ENCODE measurements at places on chromosomes 13 and 19.

GRCh38 chr13:45078003-45078402, 42.3 kb upstream of the GTF2F2 start:
- DNase-seq, result no peak

DNA sequence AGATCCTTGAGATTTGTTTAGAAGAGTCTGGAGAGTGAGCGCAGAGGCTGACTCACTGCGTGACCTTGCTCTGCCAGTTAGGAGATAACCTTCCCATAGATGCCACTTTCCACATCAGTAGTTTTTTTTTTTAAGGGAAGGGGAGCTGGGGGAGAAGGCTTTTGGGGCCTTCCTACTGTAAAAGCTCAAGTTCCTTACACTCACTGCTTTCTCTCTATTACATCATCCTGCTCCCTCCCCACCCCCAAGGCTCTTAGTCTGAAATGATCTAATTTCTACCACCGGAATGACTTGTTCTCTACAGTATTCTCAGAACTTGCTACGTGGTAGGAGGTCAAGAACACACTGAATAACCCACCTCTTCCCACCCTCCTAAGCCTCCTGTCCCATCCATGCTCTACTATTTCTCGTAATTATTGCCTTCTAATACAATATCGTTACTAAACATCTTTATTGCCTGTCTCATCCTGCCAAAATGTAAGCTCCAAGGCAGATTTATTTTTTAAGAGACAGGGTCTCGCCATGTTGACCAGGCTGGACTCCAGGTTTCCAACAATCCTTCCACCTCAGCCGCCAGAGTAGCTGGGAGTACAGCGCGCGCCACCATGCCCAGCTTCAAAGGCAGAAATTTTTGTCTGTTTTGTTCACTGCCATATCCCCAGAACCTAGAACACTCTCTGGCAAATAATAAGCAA, 1.2 kb downstream of the LONP1 start:
- DNase-seq, result peak; percentile 90

DNA sequence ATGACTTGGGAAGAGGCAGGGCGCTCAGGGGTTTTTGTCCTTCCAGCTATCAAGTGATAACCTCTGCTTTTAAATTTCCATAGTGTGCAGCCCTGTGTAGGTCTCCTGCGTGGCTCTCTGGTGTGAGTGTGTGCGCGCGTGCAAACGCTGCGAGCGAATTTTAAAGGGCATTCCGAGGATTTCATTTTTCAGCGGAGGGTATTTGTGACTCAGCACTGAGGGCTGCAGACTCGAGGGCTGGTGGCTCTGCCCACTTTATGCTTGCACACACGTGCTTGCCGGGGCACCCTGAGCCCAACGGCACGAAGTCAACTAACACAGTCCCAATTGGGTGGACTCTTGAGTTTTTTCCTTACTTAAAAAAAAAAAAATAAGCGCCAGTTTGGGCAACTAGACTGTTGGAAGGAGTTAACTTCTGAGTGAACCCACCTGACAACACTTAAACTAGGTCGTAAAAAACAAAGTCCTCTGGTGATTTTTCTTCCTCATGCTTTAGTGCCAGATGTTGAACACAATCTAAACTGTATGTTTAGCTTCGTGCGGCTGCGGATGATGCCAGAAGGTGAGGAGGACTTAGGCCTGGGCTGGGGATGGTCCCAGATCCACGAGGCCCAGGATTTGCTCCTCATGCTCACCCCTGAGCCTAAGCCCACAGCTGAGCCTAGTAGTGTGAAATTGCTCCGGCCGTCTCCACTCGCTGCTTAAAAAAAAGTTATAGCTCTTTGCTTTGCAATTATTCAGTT, 2.1 kb downstream of the FGF9 start:
- no peak for DNase-seq

DNA sequence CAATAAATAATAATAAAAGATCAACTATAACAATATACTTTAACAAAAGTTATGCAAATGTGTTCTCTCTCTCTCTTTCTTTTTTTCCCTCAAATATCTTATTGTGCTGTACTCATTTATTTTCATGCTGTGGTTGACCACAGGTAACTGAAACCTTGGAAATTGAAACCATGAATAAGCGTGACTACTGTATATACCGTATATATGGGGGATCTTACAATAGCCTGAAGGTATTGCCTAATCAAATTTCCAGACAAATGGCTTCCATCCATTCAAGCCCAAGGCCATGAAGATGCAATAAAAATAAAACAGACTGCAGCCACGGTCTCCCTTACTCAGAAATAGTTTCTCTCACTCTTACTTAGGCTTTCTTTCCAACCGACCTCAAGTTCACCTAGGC, 98.3 kb downstream of the SLITRK6 start:
- DNase-seq, result no peak

DNA sequence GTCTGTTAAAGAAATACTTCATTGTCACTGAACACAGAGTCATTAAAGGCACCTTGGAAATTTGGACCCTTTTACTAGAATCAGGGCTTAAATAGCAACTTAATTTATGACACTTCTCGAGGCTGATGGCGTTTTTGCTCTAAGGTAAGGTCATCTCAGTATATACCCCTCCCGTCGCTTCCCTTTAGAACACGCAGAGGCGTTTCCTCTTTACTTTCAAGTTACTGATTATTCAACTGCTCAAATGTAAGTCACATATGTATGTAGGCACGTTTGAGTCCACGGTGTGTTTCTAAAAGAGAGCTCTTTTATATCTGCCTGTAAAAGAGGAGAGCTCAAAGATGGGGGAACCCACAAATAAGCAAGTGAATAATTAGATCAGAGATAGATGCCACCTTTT, 181.5 kb downstream of the TSHZ3 start:
- DNase-seq, result no peak

- DNase-seq, result no peak
These were observed at the start of gene ACP7 for GRCh38 chr19:39083983-39084731. ACP7 (plus strand) TSS chr19:39084368; CDS start chr19:39085270, 902 bp downstream.

DNA sequence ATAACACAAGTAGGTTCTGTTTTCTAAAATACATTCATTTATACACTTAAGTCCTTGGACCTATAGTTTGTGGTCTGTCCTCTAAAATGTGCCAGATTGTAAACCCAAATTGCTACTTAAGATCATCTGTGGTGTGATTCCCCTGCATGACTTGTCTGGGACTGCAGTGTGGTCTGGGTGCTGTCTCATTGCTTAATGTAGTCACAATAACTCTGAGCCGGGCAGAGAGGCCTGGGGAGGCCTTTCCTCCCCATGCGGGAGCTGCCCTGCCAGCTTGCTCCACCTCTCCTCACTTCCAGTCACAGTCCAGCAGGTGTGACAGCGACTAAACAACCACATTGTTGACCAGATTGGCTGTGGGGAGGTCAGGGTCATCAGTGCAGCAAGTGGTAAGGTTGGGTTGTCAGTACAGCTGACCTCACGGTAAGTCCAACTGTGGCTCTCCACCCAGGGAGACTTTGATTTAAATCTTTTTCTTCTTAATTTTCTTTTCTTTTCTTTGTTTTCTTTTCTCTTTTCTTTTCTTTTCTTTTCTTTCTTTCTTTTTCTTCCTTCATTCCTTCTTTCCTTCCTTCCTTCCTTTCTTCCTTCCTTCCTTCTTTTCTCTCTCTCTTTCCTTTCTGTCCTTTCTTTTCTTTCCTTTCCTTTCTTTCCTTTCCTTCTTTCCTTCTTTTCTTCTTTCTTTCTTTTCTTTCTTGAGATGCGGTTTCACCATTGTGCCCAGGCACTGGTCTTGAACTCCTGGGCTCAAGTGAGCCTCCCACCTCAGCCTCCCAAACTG, 4.4 kb upstream of the TUBA3C start:
- DNase-seq, result no peak

DNA sequence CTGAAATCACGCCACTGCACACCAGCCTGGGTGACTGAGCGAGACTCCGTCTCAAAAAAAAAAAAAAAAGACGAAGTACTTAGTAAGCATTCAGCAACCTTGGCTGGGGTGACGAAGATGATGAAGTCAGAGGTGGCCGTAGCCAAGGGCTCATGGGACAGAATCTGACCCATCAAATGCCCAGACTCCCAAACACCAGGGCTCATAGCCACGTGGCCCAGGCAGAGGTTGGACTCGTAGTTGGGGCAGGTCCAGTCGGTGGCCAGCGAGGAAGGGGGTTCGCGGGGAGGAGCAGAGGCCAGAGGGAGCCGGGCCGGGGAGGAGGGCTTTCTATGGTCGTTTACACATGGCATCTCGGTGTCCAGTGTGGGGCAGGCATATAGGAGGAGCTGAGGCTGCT, 52.1 kb upstream of the EHD2 start:
- no peak for DNase-seq

DNA sequence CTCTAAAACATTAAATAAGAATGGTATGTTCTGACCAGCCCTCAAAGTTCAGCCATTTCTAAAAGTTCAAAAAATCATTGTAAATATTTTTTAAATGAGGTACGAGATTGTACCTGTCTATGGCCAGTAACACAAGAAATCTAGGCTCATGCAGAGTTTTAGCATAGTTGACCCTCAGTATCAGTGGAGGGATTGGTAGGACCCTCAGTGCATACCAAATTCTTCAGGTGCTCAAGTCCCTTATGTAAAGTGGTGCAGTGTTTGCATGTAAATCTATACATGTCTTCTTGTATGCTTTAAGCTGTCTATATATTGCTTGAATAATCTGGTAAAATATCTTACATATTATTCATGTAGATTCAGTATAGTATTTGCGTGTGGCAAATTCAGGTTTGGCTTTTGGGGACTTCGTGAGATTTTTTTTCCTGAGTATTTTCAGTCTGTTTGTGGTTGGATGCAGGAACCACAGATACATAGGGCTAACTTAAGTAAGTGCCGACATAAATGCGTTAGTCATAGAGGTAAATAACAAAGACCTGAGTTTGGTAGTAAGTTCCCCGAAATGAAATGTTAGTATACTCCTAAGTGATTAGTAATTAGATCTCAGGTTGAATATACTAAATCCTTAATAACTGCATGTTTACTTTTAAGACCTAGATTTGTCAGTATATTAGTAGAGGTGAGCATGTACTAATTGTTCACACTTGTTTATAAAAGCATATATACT, 7.8 kb downstream of the MIR17HG start:
- DNase-seq, result no peak
